ENCODE measurements at places on chromosomes 7 and 10.

- H3K27me3 ChIP-seq, result no peaks in the 10 kb centered on the region
- no peak overlapping the region for H3K27ac ChIP-seq
- no peak overlapping the region for H3K4me3 ChIP-seq
- H3K4me1 ChIP-seq, result no peaks in the 10 kb centered on the region
- peak; percentile 72 for DNase-seq
These were observed 45.8 kb upstream of the SRRM3 start for GRCh38 chr7:76155938-76156337.

GRCh38 chr7:158317238-158318205 is 270.1 kb downstream of the PTPRN2 start:
- no peaks in the 10 kb centered on the region for H3K27me3 ChIP-seq
- H3K27ac ChIP-seq, result no peak overlapping the region
- H3K36me3 ChIP-seq, result no peaks in the 10 kb centered on the region
- H3K4me1 ChIP-seq, result no peaks in the 10 kb centered on the region
- no peak overlapping the region for H3K4me3 ChIP-seq
- DNase-seq, result no peak

- no peak overlapping the region for H3K4me3 ChIP-seq
- H3K27me3 ChIP-seq, result no peaks in the 10 kb centered on the region
- no peaks in the 10 kb centered on the region for H3K36me3 ChIP-seq
- H3K4me1 ChIP-seq, result peaks cover 7% of the 10 kb centered on the region
- no peak for DNase-seq
These were observed 265.1 kb upstream of the ZNF32 start for GRCh38 chr10:43913676-43914235.

GRCh38 chr10:106341356-106341755 is 823.1 kb downstream of the SORCS1 start:
- DNase-seq, result no peak
- H3K27me3 ChIP-seq, result no peaks in the 10 kb centered on the region
- H3K4me3 ChIP-seq, result no peak overlapping the region
- H3K27ac ChIP-seq, result no peak overlapping the region
- H3K36me3 ChIP-seq, result no peaks in the 10 kb centered on the region

- no peak overlapping the region for H3K4me3 ChIP-seq
- peaks cover 13% of the 10 kb centered on the region for H3K4me1 ChIP-seq
- DNase-seq, result peak; percentile 55
- no peaks in the 10 kb centered on the region for H3K27me3 ChIP-seq
- no peak overlapping the region for H3K27ac ChIP-seq
These were observed 154.6 kb downstream of the ZNF438 start for GRCh38 chr10:30877111-30877510.

GRCh38 chr7:82468435-82468834 is 24.9 kb upstream of the CACNA2D1 start:
- H3K4me1 ChIP-seq, result no peaks in the 10 kb centered on the region
- no peaks in the 10 kb centered on the region for H3K36me3 ChIP-seq
- H3K27me3 ChIP-seq, result no peaks in the 10 kb centered on the region
- no peak overlapping the region for H3K4me3 ChIP-seq

GRCh38 chr7:9498303-9498702 is 1064.9 kb downstream of the NXPH1 start:
- H3K4me3 ChIP-seq, result no peak overlapping the region
- no peaks in the 10 kb centered on the region for H3K4me1 ChIP-seq
- no peak overlapping the region for H3K27ac ChIP-seq
- H3K27me3 ChIP-seq, result no peaks in the 10 kb centered on the region

DNA sequence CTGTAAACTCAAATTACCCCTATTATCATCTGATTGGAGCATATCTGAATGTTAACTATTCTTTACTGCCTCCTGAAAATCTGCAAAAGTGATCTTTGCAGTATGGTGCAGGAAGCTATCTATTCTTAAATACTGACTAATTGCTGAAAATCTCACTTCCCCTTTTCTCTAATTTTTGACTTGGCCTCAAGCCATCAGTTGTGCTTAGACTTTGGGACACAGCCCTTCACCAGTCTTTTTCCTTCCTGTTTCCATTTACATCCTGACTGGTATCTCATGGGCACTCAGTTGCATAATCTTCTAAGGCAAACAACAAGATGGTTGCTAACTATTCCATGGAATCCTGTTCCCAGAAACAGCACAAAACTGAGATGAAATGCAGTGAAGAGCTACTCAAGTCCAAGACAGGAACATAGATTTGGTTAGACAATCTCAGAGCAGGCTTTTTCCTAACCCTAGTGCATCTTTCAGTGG is 228.5 kb downstream of the SORCS1 start:
- H3K4me3 ChIP-seq, result no peak overlapping the region
- no peaks in the 10 kb centered on the region for H3K27me3 ChIP-seq
- DNase-seq, result no peak
- H3K4me1 ChIP-seq, result no peaks in the 10 kb centered on the region
- no peak overlapping the region for H3K27ac ChIP-seq

DNA sequence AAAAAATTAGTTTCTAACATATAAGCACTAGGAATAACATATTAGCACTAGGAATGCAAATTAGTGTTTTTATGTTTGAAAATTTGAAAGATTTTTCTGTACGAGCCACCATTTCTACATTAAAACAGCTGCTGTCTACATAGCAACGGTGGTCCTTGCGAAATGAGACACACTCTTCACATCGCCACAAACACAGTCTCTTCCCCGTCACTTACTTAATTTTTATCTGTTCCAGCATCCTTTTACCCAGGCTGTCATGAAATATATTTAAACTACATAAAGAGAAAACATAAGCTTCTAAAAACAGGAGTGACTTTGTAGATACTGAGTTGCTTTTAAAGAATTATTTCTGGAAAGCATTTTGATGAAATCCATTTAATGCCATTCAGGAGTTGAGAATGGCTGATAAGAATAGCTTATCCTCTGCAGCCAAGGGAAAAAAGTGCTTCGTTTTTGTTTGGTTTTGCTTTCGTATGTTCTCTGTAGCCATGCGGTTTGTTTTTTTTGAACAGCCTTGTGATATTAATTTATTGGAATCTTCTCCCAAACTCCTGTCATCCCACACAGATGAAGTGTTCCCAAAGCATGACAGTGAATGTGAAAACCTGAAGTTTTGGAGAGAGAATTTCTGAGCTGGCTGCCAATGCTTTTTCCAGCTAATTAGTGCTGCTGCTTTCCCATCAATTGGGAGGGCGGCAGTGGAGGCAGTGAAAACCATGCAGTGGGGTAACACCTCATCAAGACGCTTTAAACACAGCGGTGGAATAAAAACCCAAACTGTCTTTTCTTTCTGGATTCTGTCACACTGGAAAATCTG is 603.7 kb upstream of the ADARB2 start:
- no peak overlapping the region for H3K4me3 ChIP-seq
- H3K36me3 ChIP-seq, result no peaks in the 10 kb centered on the region
- no peak for DNase-seq
- no peaks in the 10 kb centered on the region for H3K4me1 ChIP-seq
- no peaks in the 10 kb centered on the region for H3K27me3 ChIP-seq

DNA sequence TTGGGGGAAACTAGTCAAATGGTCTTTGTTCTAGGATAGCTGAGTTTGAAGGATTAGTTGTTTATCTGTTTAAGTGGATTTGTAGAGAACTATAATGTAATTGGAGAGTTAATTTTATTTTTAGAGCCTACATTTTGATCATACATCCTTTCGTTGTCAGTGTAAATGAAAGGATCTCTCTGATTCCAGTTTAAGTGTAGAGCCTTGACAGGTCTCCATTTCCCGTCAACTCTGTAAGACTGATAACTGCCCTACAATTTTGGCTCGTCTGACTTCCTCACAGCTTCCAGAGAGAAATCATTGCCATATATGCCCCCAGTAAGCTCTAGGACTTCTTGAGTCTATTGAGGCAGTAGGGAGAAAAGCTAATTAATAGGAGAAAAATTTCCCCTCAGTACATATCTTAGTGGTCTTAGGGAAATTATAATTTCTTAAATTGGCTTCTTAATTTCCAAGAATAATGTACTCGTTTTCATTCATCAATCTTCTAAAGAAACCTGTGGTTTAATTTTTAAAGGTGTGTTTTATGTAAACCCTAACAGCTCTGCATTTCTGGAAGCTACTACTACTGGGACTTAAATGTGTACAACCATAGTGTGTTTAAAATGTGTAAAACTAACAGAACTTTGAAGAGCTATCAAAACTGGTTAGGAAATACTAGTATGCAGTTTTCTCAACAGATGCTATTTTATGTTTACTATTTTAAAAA is 3.8 kb downstream of the KMT2E start:
- H3K4me1 ChIP-seq, result peaks cover 59% of the 10 kb centered on the region
- H3K27ac ChIP-seq, result peak overlapping the region; percentile 99
- no peak for DNase-seq
- H3K36me3 ChIP-seq, result no peaks in the 10 kb centered on the region

- H3K27ac ChIP-seq, result no peak overlapping the region
- no peaks in the 10 kb centered on the region for H3K27me3 ChIP-seq
- H3K4me3 ChIP-seq, result no peak overlapping the region
- no peaks in the 10 kb centered on the region for H3K4me1 ChIP-seq
- no peak for DNase-seq
- H3K36me3 ChIP-seq, result no peaks in the 10 kb centered on the region
These were observed 34.5 kb downstream of the CLEC2L start for GRCh38 chr7:139557857-139558581.

DNA sequence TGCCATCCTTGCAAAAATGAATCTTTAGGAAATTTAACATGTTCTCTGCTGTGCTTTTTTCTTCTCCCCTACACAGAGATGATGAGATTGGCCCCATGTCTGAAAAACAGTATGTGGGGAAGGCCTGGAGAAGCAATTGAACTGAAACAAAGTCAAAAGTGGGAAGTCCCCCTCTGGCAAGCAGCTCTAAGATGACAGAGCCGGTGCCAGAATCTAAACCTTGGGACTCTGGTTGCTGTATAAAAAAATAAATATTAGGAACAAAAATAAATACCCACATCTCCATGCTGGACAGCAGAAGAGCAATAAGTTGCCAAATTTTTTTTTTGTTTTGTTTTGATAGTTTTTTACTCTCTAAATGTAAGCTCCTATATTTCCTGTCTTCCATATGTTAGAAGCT is 51.8 kb upstream of the TRIL start:
- H3K4me1 ChIP-seq, result no peaks in the 10 kb centered on the region
- no peak overlapping the region for H3K27ac ChIP-seq
- H3K27me3 ChIP-seq, result no peaks in the 10 kb centered on the region
- no peak overlapping the region for H3K4me3 ChIP-seq

- DNase-seq, result no peak
- H3K36me3 ChIP-seq, result peaks cover 3% of the 10 kb centered on the region
- peaks cover 23% of the 10 kb centered on the region for H3K4me1 ChIP-seq
These were observed 259.2 kb downstream of the TNS3 start for GRCh38 chr7:47322731-47323130.

- peaks cover 13% of the 10 kb centered on the region for H3K4me1 ChIP-seq
- no peak for DNase-seq
- no peaks in the 10 kb centered on the region for H3K36me3 ChIP-seq
- H3K4me3 ChIP-seq, result no peak overlapping the region
- H3K27me3 ChIP-seq, result no peaks in the 10 kb centered on the region
These were observed 4.8 kb downstream of the FRAT2 start for GRCh38 chr10:97329766-97330165.

DNA sequence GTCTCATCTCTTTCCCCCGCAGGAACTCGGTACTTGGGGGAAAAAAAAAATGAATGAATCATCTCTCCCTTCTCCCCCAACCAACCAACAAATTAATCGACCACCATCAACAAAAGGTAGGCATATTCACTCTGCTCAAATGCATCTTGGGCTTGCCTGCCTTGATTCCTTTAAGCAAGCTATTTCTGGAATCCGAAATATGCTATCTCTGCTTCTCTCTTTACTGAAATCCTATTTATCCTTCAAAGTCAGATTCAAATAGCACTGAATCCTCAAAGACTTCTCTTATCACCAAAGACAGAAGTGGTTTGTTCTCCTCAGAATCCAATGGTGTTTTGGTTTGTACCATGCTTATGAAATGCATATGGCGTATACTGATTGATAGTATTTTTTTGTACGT is 49.6 kb upstream of the TPK1 start:
- no peaks in the 10 kb centered on the region for H3K36me3 ChIP-seq
- no peaks in the 10 kb centered on the region for H3K4me1 ChIP-seq
- H3K27me3 ChIP-seq, result no peaks in the 10 kb centered on the region
- H3K4me3 ChIP-seq, result no peak overlapping the region

DNA sequence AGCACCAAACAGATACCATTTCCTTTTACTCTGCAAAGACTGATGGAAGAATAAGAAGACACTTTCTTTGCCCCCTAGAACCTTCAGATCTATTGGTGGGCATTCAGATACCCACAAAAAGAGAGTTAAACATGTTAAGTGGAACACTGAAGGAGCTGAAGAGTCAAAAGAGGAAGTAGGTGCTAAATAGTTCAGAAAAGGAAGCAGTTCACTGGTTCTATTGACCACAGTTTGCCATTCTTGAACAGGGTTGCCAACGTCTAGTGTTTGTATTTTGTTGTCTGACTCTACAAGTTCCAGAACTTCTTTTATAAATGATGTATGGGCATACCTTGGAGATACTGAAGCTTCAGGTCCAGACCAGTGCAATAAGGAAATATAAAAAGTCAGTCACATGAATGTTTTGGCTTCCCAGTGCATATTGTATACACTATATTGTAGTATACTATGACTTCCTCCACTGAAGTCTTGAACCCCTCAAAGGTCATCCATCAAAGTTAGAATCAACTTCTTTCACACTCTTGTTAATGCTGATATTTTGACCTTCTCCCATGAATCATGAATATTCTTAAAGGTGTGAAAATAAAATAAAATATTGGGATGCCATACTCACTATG is 47.5 kb upstream of the AGR3 start:
- 0 out of 2 replicates have a peak, but pooled peaks cover 7% of the 10 kb centered on the region for H3K4me1 ChIP-seq
- H3K27ac ChIP-seq, result no peak overlapping the region
- H3K4me3 ChIP-seq, result no peak overlapping the region
- no peaks in the 10 kb centered on the region for H3K27me3 ChIP-seq
- DNase-seq, result no peak

GRCh38 chr10:68334672-68335467 is 2.1 kb upstream of the PBLD start:
- H3K27ac ChIP-seq, result peak overlapping the region; percentile 93
- DNase-seq, result peak; percentile 9
- peaks cover 28% of the 10 kb centered on the region for H3K36me3 ChIP-seq

DNA sequence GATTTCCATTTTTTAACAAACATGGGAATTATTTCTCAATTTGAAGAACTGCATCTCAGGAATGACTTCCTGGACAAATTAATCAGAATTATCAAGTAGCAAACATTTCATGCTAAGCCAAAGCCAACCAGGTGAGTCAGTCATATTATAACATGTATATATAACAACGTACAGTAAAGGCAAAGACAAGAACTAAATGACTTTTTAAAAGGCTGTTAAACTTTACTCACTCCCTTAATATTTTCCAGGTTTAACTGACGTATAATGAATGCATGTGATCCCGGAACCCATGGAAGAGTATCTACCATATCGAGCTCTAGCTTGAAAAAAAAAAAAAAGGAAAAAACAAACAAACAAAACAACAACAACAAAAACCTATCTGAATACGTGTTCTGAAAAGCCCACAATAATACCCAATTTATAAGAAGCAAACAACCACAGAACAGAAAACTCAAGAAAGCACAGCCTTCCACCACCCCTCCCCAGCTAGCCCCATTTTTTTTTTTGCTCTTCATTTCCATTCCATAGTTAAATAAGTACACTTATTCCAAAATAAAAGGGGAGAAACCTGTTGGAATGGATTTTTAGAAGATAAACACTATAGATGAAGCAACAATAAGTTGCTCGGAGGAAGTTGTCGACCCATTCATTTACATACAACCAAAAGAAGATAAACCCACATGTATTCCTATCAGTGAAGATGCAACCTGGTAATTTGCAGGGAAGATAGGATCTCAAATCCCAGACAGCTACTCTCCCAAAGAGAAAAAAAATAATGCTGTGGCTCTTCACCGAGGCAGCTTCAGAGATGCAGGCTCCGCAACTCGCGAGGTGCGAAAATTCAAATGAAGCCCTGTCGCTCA is 537 bp downstream of the NAPEPLD start:
- H3K27ac ChIP-seq, result peak overlapping the region; percentile 85
- no peaks in the 10 kb centered on the region for H3K36me3 ChIP-seq
- peaks cover 13% of the 10 kb centered on the region for H3K4me1 ChIP-seq
- no peaks in the 10 kb centered on the region for H3K27me3 ChIP-seq
- peak; percentile 42 for DNase-seq

Measured in GM23248 (cell line).